ENCODE measurements at places on chromosomes 6 and 20. TPM values are rescaled to one million over a fixed set of nuclear protein-coding genes. Genes with fewer than 3 reads are reported as not detected.

GRCh38 chr6:168171673-168172353 is 92.8 kb upstream of the FRMD1 start:
- no peak overlapping the region for H3K4me3 ChIP-seq
- no peak for ATAC-seq
- H3K36me3 ChIP-seq: no peaks in the 10 kb centered on the region

DNA sequence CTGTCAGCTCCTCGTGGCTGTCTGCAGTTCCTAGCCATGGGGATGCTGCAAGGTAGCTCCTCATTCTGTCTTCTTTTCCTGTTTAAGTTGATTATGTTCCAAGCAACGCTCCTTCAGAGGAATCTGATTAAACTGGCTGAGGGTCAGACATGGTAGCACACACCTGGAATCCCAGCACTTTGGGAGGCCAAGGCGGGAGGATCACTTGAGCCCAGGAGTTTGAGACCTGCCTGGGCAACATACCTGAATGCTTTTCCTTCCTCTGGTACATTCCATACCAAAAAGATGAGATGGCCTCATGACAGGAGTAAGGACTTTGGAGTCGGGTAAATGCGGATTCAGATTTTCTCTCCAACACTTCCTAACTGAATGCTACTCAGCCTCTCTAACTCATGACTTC is 246.8 kb upstream of the JARID2 start:
- no peak for ATAC-seq
- no peaks in the 10 kb centered on the region for H3K36me3 ChIP-seq
- H3K4me3 ChIP-seq: no peak overlapping the region
- H3K4me1 ChIP-seq: no peaks in the 10 kb centered on the region
- no peaks in the 10 kb centered on the region for H3K27me3 ChIP-seq

EYS gene
- total RNA-seq: not detected

DNA sequence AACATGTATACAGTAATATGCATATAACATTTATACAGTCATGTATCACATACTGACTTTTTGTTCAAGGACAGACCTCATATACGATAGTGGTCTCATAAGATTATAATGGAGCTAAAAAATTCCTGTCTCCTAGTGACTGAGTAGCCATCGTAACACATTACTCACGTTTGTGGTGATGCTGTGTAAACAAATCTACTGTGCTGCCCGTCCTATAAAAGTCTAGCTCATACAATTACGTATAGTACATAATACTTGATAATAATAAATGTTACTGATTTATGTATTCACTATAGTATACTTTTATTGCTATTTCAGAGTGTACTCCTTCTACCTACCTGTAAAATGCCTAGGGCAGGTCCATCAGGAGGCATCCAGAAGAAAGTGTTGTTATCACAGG is 17.4 kb downstream of the SERAC1 start:
- H3K4me1 ChIP-seq: no peaks in the 10 kb centered on the region
- no peak overlapping the region for H3K4me3 ChIP-seq
- ATAC-seq: no peak

- no peak overlapping the region for H3K4me3 ChIP-seq
- H3K27ac ChIP-seq: no peak overlapping the region
- H3K27me3 ChIP-seq: no peaks in the 10 kb centered on the region
- ATAC-seq: no peak
- no peaks in the 10 kb centered on the region for H3K36me3 ChIP-seq
Measured at GRCh38 chr6:97870273-97870672, 587.3 kb upstream of the MMS22L start.

DNA sequence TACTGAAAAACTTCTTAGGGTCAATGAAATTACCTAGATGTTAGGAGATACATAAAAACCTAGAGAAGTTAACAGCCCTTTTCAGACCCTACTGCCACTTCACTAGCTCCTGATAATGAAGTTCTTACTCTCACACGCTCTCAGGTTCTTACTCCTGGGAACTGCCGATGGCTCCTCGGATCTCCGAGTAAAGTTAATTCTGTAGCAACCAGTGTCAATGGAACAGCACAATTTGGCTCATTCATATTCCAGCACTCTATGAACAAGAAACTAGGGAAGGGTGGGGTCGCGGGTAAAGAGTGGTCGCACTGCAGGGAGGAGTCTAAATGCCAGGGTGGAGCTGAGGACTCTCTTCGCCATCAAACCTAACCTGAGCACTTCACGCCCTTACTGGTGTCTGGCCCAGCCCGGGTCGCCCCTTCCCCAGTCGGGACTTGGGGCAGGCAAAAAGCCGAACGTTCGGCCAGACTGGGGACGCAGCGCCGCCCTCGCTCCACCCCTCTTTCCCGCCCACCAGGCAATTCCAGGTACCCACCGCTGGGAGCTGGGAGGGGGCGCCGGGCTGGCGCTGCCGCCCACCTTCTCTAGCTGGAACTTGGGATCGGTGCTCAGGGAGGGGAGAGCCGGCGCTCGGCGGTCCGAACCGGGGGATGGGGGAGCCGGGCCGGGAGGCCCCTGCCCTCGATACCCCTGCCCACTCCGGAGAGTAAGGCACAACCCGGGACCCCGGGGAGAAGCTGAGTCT is 744 bp downstream of the RAB23 start:
- H3K27ac ChIP-seq: peak overlapping the region; percentile 82
- peaks cover 4% of the 10 kb centered on the region for H3K4me1 ChIP-seq
- peak overlapping the region; percentile 84 for H3K4me3 ChIP-seq
- ATAC-seq: peak; percentile 56
- H3K27me3 ChIP-seq: peaks cover 9% of the 10 kb centered on the region
- H3K36me3 ChIP-seq: peaks cover 5% of the 10 kb centered on the region

- ATAC-seq: peak; percentile 85
- peak overlapping the region; percentile 75 for H3K27ac ChIP-seq
- H3K27me3 ChIP-seq: peaks cover 15% of the 10 kb centered on the region
Measured at GRCh38 chr20:54044156-54044555, 26.2 kb downstream of the BCAS1 start.

PLCB4 gene
- total RNA-seq: not detected

NKAIN4 gene
- not detected for total RNA-seq

GRCh38 chr6:129923530-129924250 is 62.6 kb upstream of the TMEM244 start:
- H3K4me3 ChIP-seq: no peak overlapping the region
- no peaks in the 10 kb centered on the region for H3K4me1 ChIP-seq
- H3K27ac ChIP-seq: no peak overlapping the region

BTNL2 gene
- total RNA-seq: not detected

GRCh38 chr6:33592595-33593413 is 12.7 kb upstream of the BAK1 start:
- no peaks in the 10 kb centered on the region for H3K36me3 ChIP-seq
- peak overlapping the region; percentile 77 for H3K4me3 ChIP-seq
- H3K4me1 ChIP-seq: peaks cover 11% of the 10 kb centered on the region

DNA sequence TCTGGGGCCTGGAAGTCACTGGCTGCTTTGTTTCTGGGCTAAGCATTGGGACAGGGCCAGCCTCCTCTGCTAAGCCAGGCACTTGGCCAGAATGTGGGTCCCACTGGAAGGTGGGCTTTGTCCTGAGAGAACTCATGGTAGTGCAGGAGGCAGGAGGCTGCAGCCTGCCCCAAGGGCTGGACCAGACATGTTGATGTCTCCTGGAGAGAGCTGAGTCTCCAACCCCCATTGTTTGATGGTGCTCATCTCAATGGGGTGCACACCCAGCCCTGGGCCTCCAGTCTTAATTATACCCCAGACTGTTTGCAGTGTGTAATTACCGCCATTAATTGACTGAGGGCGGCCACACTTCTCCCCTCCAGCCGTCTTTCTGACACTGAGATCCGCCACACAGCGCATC is 220.5 kb upstream of the PMEPA1 start:
- H3K27ac ChIP-seq: no peak overlapping the region
- H3K36me3 ChIP-seq: no peaks in the 10 kb centered on the region
- H3K27me3 ChIP-seq: peaks cover 17% of the 10 kb centered on the region

GRCh38 chr6:1602049-1602713 is 7.5 kb upstream of the FOXC1 start:
- H3K27ac ChIP-seq: no peak overlapping the region
- H3K4me3 ChIP-seq: no peak overlapping the region
- ATAC-seq: no peak
- peaks cover 3% of the 10 kb centered on the region for H3K4me1 ChIP-seq
- peaks cover 78% of the 10 kb centered on the region for H3K27me3 ChIP-seq
- H3K36me3 ChIP-seq: no peaks in the 10 kb centered on the region

DNA sequence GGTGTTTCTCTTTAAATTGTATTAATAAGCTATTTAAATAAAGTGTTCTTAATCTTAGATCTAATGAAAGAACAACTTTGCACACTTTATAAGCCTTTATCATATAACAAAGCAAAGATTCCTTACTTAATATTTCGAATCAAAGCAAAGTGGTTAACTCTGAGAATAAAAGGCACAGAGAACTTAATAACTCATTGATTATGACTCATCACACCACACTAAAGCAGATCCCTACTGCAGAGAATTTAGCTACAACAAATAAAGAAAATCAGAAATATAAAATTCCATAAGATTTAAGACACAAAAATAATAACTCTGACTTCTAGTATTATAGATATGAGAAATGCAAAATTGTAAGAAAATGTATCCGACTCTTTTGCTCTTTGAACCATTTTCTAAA is 135.6 kb upstream of the RUNX2 start:
- no peak overlapping the region for H3K4me3 ChIP-seq
- no peak for ATAC-seq
- peaks cover 8% of the 10 kb centered on the region for H3K4me1 ChIP-seq
- no peaks in the 10 kb centered on the region for H3K36me3 ChIP-seq

PDE7B gene
- total RNA-seq: 0.04 TPM

DNA sequence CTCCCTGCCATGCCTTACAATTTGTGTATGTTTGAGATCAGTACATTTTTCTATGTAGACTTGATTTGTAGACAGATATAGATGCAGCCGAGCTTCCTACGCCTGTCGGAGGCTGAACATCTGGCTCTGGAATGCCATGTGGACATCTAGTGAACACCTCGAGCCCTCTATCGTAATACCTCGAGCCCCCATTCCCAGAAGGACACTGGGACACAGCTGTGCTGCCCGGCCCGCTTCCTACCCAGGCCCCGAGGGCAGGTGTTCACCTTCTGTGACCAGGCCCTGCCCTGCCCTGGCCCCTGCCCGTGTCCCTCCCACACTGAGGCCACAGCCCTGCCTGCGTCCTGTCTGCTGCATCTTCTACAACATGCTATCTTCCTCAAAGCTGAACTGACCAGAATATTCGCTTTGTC is 12.9 kb downstream of the RPS6KA2 start:
- no peaks in the 10 kb centered on the region for H3K4me1 ChIP-seq
- H3K27me3 ChIP-seq: no peaks in the 10 kb centered on the region
- no peak overlapping the region for H3K27ac ChIP-seq
- H3K4me3 ChIP-seq: no peak overlapping the region
- ATAC-seq: no peak

DNA sequence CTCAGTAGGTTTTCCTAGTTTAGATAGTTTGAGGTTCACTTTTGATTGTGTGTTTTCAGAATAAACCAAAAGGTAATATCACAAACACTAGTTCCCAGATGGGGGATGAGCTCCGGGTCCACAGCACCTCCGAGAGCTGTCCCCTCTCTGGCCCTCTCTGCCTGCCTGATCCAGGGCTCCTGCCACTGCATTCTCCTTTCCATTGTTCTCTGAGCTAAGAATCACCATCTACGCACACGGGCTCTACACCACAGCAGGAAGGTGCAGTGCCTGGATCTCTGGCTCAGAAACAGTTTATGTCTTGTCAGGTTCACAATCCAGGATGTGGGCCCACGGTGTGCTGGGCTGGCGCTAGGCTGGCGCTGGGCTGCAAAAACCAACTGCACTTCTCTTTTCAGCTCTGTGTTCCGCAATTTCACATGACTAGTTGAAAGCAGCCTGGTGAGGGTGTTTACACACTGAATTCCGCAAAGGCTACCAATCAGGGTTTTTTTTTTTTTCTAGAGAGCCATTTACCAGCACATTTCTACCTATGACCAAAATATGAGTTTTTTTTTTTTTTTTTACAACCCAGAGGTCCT is 167.5 kb downstream of the SOD2 start:
- no peaks in the 10 kb centered on the region for H3K4me1 ChIP-seq
- H3K4me3 ChIP-seq: no peak overlapping the region
- no peak for ATAC-seq
- H3K27ac ChIP-seq: no peak overlapping the region
- H3K36me3 ChIP-seq: no peaks in the 10 kb centered on the region

- peak; percentile 92 for ATAC-seq
- H3K36me3 ChIP-seq: no peaks in the 10 kb centered on the region
Measured at GRCh38 chr20:57432862-57433491, 41.8 kb downstream of the RBM38 start.

GRCh38 chr20:35854713-35855348 is 83.0 kb downstream of the PHF20 start:
- H3K36me3 ChIP-seq: peaks cover 83% of the 10 kb centered on the region
- peaks cover 11% of the 10 kb centered on the region for H3K4me1 ChIP-seq
- no peaks in the 10 kb centered on the region for H3K27me3 ChIP-seq
- H3K27ac ChIP-seq: no peak overlapping the region

DNA sequence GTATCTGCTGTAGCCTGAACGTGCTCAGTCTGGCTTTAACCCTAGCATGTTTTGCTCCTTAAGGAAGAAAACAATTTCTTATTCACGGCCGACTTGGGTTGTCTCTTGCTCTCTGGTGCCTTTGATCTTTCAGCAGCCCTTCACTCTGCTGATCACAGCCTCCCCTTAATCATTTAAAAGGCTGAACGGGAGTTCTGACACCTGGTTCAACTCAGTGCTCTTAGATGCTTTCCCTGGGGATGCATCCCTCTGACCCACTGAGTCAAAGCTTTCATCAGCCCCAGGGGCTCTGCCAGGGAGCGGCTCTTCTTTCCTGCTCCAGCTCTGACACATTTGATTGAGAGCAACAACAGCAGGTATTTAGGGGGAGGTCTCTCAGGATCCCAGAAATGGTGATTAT is 79.0 kb upstream of the FYN start:
- H3K27me3 ChIP-seq: no peaks in the 10 kb centered on the region
- H3K4me3 ChIP-seq: no peak overlapping the region
- H3K27ac ChIP-seq: no peak overlapping the region
- H3K4me1 ChIP-seq: no peaks in the 10 kb centered on the region
- no peak for ATAC-seq

ISM1 gene
- 0.34 TPM for total RNA-seq

DNA sequence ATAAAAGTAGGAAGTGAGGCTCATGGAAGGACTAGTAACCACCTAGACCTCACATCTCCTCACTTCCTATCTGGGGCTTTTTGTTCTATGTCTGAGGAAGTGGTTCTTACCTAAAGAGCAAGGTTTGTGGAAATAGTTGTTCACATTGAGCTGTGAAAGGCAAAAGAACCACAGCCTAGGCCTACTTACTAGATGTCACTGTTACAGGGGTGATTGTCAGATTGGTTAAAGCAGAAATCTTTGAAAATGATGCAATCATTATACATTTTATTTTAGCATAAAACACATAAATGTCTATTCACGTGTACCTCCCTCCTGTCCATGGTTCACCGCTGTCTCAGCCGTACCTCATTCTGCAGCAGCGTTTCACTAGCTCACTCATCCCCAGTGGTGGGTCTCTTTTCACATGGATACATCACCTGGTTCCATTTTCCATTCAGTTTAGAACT is 268.8 kb downstream of the TMEM242 start:
- H3K4me3 ChIP-seq: peak overlapping the region; percentile 77
- H3K27me3 ChIP-seq: no peaks in the 10 kb centered on the region
- H3K4me1 ChIP-seq: peaks cover 32% of the 10 kb centered on the region
- H3K27ac ChIP-seq: peak overlapping the region; percentile 96

All from activated T-helper 17 cell treated with anti-CD3 and anti-CD28 coated beads, Interleukin-2, amount 50 U/mL, for 72 hours (primary cell).